ENCODE measurements at places on chromosomes 2 and 18.

GRCh38 chr2:128868686-128869551, 550.3 kb upstream of the HS6ST1 start:
- no peak for DNase-seq

DNA sequence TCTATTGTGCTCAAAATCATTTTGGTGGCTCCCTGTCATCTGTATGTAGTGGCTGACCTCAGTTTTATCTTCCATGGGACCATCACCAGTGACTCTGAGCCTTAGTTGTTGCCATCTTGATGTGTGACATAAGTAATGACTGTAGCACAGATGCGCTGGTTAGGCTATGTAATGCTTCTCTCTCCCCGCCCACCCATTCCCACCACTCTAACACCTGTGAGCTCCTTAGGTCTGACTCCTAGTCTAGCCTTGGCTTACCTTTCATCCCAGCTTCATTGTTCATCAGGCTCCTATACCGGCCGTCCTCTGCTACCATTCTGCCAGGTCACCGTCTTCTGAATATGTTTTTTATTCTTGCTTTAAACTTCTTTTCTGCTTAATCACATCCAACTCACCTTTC, 17.2 kb downstream of the MYO1B start:
- DNase-seq, result no peak

DNA sequence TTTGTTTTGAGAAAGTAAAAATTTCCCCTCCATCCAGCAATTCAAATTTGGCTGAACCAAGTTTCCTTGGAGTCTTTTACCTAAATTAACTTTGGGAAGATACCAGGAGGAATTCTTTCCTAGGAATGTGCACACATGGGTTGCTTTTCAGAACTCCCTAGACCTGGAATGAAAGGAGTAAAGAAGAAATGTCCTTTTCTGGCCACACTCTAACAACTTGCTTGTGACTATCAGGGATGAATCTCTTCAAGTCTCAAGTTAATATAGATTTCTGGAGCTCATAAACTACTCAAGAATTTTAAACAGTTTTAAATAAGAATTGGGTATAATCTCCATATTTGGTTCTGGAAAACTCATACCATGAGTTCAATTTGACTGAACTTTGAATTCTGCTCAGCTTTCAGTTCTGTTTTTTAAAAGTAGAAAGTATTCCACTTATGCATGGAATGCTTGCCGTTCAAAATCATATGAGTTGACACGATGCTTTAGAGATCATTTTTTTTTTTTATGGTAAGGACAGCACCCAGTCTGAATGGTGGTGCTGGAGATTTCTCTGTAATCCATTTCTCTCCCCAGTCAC, 7.7 kb downstream of the RASGRP3 start:
- DNase-seq, result no peak

- DNase-seq, result peak; percentile 41
These were observed 26.2 kb downstream of the MMADHC start for GRCh38 chr2:149561309-149561926.

DNA sequence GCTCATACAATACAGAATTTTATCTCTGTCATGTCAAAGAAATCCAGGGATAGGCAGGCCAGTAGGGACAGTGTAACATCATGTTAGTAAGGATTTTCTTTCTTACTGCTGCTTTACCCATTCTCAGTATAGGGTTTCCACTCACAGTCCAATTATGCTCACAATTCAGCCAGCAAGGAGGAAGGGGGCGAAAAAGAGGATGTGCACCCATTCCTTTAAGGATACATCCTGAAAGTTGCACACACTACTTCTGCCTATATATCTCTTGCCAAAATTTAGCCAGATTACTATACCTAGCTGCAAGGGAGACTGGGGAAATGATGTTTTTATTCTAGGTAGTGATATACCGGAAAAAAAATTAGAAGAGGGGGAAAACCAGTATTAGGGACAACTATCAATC, 66.1 kb downstream of the BAZ2B start:
- no peak for DNase-seq

GRCh38 chr18:78822949-78823285, 156.7 kb upstream of the SALL3 start:
- no peak for DNase-seq

DNA sequence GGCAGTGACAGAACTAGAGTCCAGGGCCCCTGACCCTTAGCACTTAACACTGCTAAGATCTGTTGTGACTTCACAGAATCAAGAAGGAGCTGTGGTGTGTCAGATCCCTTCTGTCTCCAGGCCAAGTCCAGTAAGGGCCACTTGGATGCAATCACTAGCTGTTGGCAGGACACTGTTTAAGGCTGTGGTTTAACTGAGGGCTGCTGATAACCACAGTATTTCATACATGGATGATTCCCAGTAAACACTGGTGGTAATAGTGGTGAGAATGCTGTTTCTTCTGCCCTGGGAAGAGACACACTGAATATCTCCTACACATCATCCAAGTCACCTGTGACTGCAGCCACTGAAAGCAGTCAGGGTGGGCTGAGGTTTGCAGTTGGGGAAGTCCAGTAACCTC, 77.7 kb upstream of the FBXO11 start:
- no peak for DNase-seq

DNA sequence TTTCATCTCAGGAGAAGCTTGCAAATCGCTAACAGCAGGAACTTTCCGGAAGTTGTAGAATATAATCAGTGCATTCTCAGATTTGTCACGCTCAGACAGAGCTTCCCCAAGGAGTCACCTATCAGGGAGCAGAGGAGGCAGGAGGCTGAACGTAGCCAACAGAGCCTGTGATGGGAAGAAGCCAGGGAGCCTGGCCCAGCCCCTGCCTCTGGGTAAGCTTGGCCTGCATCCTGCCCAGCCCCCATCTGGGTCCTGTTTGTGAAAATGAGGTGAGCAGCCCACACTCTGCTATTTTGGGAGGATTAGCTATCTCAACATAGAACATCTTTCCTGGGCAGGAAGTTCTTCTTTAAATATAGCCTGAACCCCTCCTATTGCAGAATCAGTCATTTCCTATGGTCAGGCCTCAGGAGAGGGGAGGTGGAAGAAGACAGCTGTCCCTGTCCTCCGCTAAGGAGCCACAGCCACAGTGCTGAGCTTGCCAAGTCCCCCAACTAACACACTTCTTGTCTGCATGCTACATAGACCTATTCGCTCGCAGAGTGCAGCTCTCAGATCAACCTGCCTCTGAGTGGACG, 19.2 kb upstream of the PKDCC start:
- no peak for DNase-seq

DNA sequence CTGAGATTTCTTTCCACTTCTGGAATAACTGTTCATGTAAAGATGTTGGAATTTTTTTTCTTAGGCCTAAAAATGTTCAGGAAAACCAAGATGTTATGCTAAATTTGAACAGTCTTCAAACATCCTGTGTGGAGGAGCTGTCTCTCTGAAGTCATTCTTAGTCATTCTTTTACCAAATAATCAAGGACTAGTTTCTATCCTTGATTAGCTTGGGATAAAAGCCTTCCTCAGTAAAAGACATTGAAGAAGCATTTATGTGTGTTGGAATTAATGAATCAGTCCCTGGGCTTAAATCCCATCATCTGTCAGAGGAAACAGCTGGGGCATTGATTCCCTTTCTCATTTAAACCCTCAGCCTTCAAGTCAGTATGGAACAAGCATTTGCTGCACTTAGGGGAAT, 300.1 kb upstream of the NXPH2 start:
- DNase-seq, result no peak

GRCh38 chr2:239864247-239865058, 160.7 kb downstream of the NDUFA10 start:
- DNase-seq, result no peak

GRCh38 chr18:5142859-5143258, 54.2 kb downstream of the AKAIN1 start:
- no peak for DNase-seq

GRCh38 chr18:2171840-2172625, 399.3 kb downstream of the METTL4 start:
- no peak for DNase-seq

DNA sequence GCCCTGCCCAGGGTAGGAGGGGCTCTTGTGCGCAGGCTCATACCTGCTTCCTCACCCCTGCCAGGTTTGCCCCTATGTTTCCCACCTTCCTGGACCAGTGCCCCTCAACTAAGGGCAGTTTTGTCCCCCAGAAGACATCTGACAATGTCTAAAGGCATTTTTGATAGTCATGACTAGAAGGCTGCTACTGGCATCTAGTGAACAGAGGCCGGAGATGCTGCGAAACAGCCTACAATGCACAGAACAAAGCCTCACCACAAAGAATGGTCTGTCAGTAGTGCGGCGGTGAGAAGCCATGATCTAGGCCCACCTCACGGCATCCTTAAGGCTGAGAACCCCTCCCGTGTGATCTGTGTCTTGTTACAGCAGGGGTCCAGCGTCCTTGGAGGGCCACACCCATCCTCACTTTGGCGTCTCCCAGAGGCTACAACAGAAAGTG, 96.0 kb downstream of the TMEM17 start:
- DNase-seq, result no peak

- DNase-seq, result no peak
These were observed 109.9 kb downstream of the SLC4A3 start for GRCh38 chr2:219737270-219737691.

DNA sequence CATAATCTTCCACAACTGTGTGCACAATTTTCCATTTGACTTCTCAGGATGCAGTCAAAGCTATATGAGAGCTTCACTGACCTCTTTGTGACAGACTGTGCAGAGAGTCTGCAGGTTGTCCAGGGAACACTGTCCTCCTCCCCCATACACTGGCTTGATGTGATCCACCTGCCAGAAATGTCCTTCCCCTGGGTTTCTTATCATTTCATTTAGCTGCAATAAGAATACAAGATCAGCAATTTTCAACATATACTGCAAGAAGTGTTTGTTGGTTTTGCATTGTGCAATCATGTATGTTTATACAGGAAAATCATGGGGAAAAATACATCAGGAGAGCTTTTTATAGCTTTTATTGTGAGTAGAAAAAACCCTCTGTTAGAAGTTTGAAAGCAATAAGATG, 150.7 kb downstream of the RAB3GAP1 start:
- DNase-seq, result no peak

GRCh38 chr2:221133941-221134340, 438.2 kb downstream of the EPHA4 start:
- DNase-seq, result no peak

DNA sequence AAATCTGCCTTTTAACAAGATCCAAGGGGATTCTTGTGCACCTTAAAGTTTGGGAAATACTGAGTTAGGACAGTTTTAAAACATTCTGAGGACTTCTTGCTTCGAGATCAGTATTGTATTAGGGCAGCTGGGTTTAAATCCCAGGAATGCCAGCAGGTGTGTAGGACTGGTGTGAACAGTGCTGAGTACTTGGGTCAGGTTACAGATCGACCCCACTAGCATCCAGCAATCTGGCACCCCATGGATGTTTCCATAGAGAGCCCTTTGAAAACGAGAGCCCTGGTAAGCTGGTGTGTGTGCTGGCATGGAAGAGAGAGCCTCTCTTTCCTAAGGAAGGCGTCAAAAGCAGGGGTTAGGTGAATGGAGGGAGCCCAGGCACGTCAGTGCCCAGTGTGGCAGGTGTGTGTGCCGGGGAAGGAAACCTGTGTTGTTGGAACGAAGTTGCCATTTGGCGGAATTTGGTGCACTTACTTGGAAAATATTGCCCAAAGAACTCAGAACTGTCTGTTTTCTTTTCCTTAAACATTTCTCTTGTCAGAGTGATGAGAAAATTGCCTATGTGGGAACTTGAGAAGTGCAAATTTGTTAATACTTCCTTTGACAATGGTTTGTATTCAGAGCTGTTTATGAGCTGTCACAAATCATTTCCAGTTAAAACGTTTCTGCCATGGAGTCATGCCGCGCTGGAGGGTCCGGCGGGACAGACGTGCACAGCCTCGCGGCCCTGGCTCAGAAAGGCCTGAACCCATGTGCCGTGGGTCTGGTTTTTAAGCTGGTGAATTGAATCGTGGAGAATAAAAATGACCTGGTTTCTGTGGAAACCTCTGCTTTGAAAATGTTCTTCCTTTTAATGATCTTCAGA, 38.1 kb downstream of the LDLRAD4 start:
- no peak for DNase-seq

DNA sequence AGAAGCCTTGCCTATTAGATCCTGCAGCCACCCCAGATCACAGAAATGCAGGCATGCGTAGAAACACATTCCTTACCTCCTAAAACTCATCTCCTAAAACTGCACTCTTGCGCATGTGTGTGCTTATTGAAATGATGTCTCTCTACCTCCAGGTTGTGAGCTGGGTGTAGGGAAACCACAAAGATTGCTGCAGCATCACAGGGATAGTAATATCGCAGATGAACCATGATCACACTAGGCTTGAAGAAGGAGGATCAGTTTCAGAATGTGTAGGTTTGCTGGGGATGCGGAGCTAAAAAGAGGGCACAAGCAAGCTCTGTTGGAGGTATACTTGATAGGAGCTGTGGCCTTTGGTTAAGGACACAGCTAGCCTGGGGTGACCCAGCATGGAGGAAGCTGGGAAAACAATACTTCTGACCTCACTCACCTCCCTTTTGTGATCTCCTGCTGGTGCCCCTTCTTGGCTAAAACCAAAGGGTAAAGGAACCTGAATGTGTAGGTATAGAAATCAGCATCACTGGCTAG, 118.8 kb downstream of the SETBP1 start:
- DNase-seq, result no peak

DNA sequence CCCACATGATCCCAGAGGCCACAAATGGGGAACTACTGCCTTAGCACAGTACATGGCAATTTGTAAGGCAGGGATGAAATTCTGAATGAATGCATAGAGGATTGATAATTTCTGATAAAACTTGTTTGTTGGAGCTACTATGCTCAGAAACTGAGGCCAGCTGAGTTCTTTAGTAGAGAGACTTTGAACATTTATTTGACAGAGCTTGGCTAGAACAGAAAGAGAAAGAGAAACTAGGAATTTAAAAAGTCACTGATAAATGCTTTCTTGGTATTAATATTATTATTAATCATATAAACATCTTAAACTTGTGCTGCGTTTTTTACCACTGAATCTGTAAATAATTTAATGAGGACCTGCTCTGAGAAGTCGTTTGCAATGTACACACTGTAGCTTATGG, 923.7 kb upstream of the CNTNAP5 start:
- no peak for DNase-seq

DNA sequence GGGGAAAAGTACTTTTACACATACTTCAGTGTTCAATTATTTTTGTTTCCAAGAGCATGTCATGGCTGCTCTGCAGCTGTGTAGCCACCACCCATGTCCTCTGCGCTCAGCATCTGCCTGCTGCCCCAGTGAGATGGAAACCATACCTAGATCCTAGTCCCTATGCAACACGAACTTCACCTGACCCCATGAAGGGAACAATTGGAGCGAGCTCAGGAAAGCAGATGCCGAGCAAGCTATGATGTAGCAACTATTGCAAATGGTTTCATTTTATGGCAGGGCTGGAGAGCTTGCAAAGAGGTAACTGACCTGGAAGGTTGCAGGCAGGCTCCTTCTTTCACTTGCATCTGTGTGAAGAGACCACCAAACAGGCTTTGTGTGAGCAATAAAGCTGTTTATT, 1.3 kb upstream of the CCDC141 start:
- DNase-seq, result no peak

GRCh38 chr2:143726151-143726845, 597.1 kb downstream of the ARHGAP15 start:
- no peak for DNase-seq

- DNase-seq, result no peak
These were observed 27.0 kb upstream of the ST3GAL5 start for GRCh38 chr2:85915606-85916303.

- DNase-seq, result no peak
These were observed 74.6 kb downstream of the RPRM start for GRCh38 chr2:153403940-153404339.
